ENCODE measurements at places on chromosomes 3 and 15.
A peak's percentile ranks its signal among the peaks of the same experiment; 100 is the strongest.

DNA sequence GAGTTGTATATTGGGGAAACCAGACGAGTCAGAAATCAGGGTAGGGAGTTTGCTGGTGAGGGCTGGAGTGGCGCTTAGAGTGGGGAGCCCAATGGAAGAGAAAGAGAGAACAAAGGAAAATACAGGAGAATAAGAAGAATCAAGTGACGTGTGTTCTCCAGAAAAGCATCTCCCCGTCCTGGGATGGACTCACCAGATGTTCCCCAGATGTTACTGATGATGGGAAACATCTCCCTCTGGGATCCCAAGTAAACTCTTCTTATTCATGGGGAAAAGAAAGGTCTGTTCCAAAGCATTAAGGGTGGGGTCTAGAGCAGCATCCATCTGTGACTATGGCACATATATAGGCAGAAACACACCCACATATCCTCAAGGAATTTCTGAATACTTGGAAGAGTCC is 3.0 kb upstream of the CSRNP1 start:
- H3K27me3 ChIP-seq: no peaks in the 10 kb centered on the region
- no peak for DNase-seq
- H3K4me1 ChIP-seq: peaks cover 13% of the 10 kb centered on the region
- no peak overlapping the region for H3K27ac ChIP-seq
- no peaks in the 10 kb centered on the region for H3K36me3 ChIP-seq

- no peaks in the 10 kb centered on the region for H3K36me3 ChIP-seq
- H3K4me1 ChIP-seq: no peaks in the 10 kb centered on the region
- H3K27me3 ChIP-seq: no peaks in the 10 kb centered on the region
- no peak overlapping the region for H3K4me3 ChIP-seq
- no peak for DNase-seq
- no peak overlapping the region for H3K27ac ChIP-seq
These were observed 424.1 kb downstream of the RSL24D1 start for GRCh38 chr15:54772663-54773062.

GRCh38 chr3:126537116-126537729 is 13.3 kb downstream of the CHST13 start:
- H3K27me3 ChIP-seq: no peaks in the 10 kb centered on the region
- H3K27ac ChIP-seq: no peak overlapping the region
- H3K4me3 ChIP-seq: no peak overlapping the region

DNA sequence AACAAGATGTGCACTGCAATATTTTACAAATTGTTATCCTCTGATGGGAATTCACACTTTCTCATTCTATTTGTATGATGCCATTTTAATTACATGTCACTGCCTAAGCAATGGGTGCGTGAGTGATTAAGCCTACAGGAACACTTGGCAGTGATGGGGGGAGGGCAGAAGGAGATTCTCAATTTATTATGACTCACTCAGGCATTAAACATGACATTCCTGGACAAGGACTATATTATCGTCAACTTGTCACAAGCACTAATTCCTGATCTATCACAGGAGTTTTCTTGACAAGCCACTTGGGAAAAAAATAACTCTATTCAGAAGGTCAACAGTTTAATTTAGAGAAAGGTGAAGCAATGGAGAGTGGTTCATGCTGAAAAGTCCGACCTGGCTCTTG is 556.8 kb downstream of the NSUN3 start:
- no peak for DNase-seq
- H3K27ac ChIP-seq: no peak overlapping the region
- H3K4me1 ChIP-seq: no peaks in the 10 kb centered on the region
- no peaks in the 10 kb centered on the region for H3K36me3 ChIP-seq

- no peak for DNase-seq
- no peak overlapping the region for H3K4me3 ChIP-seq
- H3K27me3 ChIP-seq: peaks cover 10% of the 10 kb centered on the region
- H3K27ac ChIP-seq: no peak overlapping the region
These were observed 34.7 kb downstream of the MOBP start for GRCh38 chr3:39501968-39502837.

DNA sequence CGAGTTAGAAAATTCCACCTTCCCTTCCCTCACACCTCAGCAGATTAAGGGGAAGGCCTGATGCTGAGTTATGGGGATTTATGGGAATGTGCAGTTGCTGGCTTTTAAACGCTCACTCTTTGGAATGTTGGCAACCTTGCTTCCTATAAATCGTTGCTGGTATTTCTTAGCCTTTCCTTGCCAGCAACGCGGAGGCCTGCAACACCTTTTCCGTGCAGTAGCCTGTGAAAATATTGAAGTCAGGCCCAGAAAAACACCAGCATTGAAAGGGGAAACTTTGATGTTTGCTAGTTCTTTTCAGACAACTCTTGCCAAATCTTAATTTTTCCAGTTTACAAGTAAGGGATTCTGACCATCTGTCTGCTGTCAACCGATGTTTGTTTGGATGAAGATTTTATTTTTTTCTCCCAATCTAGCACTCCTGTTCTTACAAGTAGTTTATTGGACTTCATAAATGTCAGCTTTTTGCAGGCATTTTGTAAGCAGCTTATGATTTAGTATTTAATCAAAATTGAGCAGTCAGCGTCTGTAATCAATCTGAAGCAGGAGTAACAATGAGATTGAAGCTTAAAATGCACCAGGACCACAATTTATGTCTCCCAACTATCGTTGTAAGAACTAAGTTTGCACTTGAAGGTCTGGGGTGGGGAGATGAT is 251.0 kb downstream of the RPLP1 start:
- H3K27ac ChIP-seq: no peak overlapping the region
- H3K27me3 ChIP-seq: no peaks in the 10 kb centered on the region
- no peak overlapping the region for H3K4me3 ChIP-seq
- DNase-seq: no peak
- H3K4me1 ChIP-seq: no peaks in the 10 kb centered on the region

DNA sequence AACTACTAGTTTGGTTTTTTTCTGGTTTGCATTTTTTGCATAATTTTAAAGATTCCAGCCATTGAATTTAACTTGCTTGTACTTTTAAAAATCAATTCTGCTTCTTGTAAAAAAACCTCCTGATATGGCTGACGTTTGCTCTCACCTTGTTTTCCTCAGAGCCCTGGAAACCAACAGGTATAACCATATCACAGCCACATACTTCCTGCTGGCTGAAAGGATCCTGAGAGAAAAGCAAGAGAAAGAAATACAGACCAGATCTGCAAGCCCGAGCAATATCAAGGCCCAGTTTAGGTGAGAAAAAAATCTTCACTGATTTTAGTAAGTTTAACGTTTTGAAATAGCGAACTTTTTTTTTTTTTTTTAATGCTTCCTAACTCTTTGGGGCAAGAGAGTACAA is 56.8 kb downstream of the SNRK start:
- H3K36me3 ChIP-seq: peaks cover 77% of the 10 kb centered on the region

- no peaks in the 10 kb centered on the region for H3K4me1 ChIP-seq
- H3K36me3 ChIP-seq: no peaks in the 10 kb centered on the region
- DNase-seq: no peak
These were observed 95.0 kb downstream of the IQCH start for GRCh38 chr15:67349634-67350033.

DNA sequence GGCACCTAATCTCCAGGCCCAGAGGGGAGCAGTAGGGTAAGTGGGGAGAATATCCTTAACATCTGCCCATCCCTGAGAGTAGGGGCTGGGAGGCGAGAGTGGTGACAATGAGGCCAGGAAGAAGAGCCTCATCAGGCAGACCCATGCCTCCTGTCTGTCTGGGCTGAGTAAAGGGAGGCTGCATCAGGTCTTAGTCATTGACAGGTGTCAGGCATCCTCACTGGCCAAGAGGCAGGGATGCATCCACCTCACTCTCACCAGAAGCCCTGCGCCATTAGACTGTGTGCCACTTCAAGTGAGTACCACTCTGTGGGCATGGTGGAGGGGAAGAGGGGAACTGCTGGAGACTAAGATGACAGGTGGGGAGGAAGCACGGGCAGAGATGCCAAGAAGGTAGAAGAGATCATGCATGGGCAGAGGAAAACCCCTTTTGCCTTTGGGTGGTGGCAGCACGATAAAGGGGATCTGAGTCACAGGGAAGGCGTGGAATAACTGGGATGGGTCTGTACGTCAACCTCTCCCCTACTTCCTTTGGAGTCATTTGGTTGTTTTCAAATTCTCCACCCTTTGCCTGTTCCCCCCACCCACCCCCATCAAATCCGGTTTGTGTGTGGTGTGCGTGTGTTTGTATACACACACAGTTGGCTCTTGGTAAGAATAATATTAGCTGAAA is 14.1 kb downstream of the ANAPC13 start:
- no peak overlapping the region for H3K27ac ChIP-seq
- no peak for DNase-seq
- no peak overlapping the region for H3K4me3 ChIP-seq
- peaks cover 9% of the 10 kb centered on the region for H3K36me3 ChIP-seq
- no peaks in the 10 kb centered on the region for H3K27me3 ChIP-seq
- no peaks in the 10 kb centered on the region for H3K4me1 ChIP-seq

- H3K36me3 ChIP-seq: peaks cover 4% of the 10 kb centered on the region
- H3K4me3 ChIP-seq: peak within 1 kb of the TSS; percentile 48
- no peaks in the 10 kb centered on the region for H3K27me3 ChIP-seq
These were observed at the start of gene MST1R for GRCh38 chr3:49903451-49904424. Gene MST1R (minus strand): TSS chr3:49903873. CDS start chr3:49903609, 264 bp downstream.

- DNase-seq: no peak
- no peaks in the 10 kb centered on the region for H3K27me3 ChIP-seq
- H3K27ac ChIP-seq: no peak overlapping the region
- no peak overlapping the region for H3K4me3 ChIP-seq
- peaks cover 15% of the 10 kb centered on the region for H3K4me1 ChIP-seq
- no peaks in the 10 kb centered on the region for H3K36me3 ChIP-seq
These were observed 3.3 kb upstream of the RBSN start for GRCh38 chr3:15102256-15102655.

- H3K27me3 ChIP-seq: no peaks in the 10 kb centered on the region
- H3K36me3 ChIP-seq: no peaks in the 10 kb centered on the region
- no peaks in the 10 kb centered on the region for H3K4me1 ChIP-seq
These were observed 52.0 kb downstream of the LPP start for GRCh38 chr3:188205992-188206416.

DNA sequence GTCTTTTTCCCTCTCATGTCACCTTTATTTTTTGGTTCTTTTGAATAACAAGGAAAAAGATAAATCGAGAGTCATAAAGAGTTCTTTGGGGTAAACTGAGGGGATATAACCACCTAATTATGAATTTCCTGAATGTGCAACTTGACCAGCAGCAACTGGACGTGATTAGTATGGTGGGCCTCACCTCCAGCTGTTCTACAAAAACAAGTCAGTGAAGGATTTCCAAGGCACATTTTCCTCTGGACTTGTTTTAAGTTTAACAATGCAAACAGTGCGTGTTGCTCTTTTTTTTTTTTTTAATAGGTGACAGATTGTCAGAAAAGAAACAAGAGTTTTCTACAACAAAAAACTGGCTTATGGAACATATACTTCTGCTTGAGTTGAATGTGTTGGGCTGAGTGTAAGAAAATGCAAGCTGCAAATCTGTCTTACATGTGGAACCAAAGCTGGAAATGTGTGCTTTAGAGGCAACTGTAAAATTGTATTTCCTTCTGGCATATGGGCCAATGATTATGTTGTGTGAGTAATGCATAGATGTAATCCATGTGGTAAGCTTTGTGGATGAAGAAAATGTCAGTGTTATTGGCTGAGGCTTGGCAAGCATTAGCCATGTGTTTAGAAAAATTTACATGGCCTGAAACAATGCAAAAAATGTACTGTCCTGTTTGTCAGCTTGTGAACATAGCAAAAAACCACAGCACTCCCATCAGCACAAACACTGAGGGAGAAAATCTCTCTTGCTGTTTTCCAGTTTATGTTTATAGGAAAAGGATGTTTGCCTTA is 44.5 kb upstream of the FNDC3B start:
- no peaks in the 10 kb centered on the region for H3K27me3 ChIP-seq
- no peak overlapping the region for H3K27ac ChIP-seq
- no peak for DNase-seq
- H3K36me3 ChIP-seq: no peaks in the 10 kb centered on the region
- H3K4me1 ChIP-seq: no peaks in the 10 kb centered on the region
- no peak overlapping the region for H3K4me3 ChIP-seq

GRCh38 chr3:39133822-39134221 is 19.6 kb downstream of the CSRNP1 start:
- H3K4me3 ChIP-seq: no peak overlapping the region
- H3K27me3 ChIP-seq: no peaks in the 10 kb centered on the region
- no peaks in the 10 kb centered on the region for H3K36me3 ChIP-seq
- H3K4me1 ChIP-seq: no peaks in the 10 kb centered on the region
- H3K27ac ChIP-seq: no peak overlapping the region
- DNase-seq: no peak

DNA sequence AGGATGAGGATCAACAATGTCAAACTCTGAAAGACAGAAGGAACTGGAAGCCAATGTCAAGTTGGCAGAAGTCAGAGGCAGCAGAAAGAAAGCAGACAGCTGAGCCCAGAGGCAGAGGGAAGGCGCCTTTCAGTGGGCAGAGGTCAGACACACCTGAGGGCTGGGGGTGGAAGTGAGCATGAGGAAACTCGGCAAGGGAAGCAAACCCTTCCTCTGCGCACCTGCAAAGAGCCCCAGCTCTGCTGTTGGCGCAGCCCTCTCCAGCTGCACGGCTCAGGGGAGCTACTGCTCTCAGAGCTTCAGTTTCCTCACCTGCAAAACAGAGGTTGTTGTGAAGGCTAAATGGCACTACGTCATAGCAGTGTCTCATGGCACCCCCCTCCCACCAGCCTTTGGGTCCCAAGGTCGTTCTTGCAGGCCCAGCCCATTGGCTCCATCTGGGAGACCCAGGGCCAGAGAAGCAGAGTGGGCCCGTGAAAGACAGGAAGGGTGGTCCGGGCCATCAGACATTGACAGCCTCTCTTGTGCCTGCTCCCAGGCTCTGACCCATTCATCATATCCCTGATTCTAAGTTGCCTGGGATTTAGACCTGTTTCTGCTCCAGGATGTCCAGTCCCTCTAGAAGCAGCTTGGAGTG is 53.3 kb upstream of the SLC6A11 start:
- no peaks in the 10 kb centered on the region for H3K36me3 ChIP-seq
- H3K27me3 ChIP-seq: no peaks in the 10 kb centered on the region
- no peak for DNase-seq
- no peak overlapping the region for H3K27ac ChIP-seq
- H3K4me1 ChIP-seq: no peaks in the 10 kb centered on the region

DNA sequence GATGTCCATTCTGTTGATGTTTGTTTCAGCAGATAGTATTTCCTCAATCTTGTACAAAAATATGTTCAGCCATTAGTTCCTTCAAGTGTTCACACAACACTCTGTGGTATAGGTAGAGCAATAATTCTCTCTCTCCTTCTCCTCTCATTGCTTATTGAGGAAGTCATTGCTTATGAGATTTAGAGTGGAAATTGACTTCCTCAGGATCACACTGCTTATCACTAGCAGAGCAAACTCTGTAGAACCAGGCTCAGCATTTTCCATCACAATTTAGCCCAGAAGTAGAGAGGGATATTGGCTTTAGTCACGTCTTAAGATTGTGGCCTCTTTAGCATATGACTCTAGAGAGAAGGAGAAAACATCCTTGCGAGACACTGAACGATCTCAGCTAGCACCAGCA is 31.2 kb downstream of the RAB11A start:
- H3K27ac ChIP-seq: no peak overlapping the region
- H3K36me3 ChIP-seq: peaks cover 12% of the 10 kb centered on the region
- no peak for DNase-seq
- no peaks in the 10 kb centered on the region for H3K4me1 ChIP-seq

DNA sequence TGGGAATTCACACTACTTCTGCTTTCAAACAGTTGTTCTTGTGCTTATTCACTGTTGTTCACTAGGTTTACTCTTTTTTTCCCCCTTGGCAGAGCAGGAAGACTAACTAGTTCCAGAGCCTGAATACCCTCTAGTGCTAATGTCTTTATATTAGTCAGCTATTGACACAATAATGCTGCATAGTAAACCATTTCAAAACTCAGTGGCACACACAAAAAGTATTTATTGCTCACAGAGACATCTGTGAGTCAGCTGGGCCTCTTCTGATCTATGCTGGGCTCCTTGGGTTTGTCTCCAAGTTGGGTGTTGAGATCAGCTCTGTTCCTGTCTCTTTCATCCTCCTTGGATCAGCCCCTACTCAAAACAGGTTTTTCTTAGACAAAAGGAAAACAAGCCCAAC is 51.1 kb downstream of the RSRC1 start:
- H3K4me3 ChIP-seq: no peak overlapping the region
- no peak overlapping the region for H3K27ac ChIP-seq
- H3K27me3 ChIP-seq: no peaks in the 10 kb centered on the region
- H3K4me1 ChIP-seq: no peaks in the 10 kb centered on the region
- peaks cover 4% of the 10 kb centered on the region for H3K36me3 ChIP-seq
